Fibroblast of lung (primary cell): ENCODE measurements at places on chromosomes 1 and 21.

GRCh38 chr1:228066416-228066815 is 16.1 kb upstream of the ARF1 start:
- H3K4me1 ChIP-seq: no peaks in the 10 kb centered on the region
- no peak overlapping the region for H3K27ac ChIP-seq
- H3K27me3 ChIP-seq: peaks cover 10% of the 10 kb centered on the region
- H3K36me3 ChIP-seq: no peaks in the 10 kb centered on the region
- no peak for DNase-seq

DNA sequence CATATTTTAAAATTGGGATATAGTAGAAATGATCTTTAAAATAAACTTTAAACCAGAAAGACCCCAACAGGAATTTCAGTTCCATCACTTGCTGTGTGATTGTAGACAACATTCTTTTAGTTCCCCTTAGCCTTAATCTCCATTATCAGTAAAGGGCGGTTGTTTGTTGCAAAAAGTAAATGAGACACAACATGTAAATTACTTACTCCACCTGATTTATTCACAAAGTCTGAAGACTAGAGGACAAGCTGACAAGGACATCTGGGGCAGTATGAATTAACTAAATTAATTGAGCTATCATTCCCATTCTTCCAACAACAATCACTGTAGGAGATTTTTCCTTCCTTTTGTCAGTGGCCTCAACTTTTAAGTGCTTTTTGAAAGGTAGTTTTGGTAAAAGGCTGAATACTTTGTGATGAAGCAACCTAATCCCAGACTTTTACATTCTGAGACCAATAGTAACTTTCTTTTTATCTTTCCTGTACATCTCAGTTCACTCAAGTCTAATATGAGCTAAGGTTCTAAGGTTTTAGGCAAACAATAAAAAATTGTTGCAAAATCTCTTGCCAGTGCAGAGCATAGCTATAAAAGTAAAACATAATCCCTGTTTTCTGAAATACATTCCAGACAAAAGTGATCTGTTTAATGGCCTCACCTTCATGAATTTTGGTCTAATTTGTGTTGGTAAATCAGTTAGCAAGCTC is 6.2 kb downstream of the SLC19A2 start:
- no peak for DNase-seq
- no peak overlapping the region for H3K27ac ChIP-seq
- H3K4me1 ChIP-seq: no peaks in the 10 kb centered on the region
- H3K36me3 ChIP-seq: no peaks in the 10 kb centered on the region

GRCh38 chr21:19031953-19032352 is 628.4 kb upstream of the TMPRSS15 start:
- no peaks in the 10 kb centered on the region for H3K27me3 ChIP-seq
- H3K36me3 ChIP-seq: no peaks in the 10 kb centered on the region
- no peak overlapping the region for H3K4me3 ChIP-seq
- no peak for DNase-seq

GRCh38 chr1:182408435-182409075 is 8.1 kb upstream of the TEDDM1 start:
- no peaks in the 10 kb centered on the region for H3K27me3 ChIP-seq
- no peak overlapping the region for H3K27ac ChIP-seq
- DNase-seq: no peak
- H3K4me3 ChIP-seq: no peak overlapping the region
- H3K4me1 ChIP-seq: no peaks in the 10 kb centered on the region
- H3K36me3 ChIP-seq: no peaks in the 10 kb centered on the region

- no peak for DNase-seq
- H3K36me3 ChIP-seq: no peaks in the 10 kb centered on the region
- no peaks in the 10 kb centered on the region for H3K27me3 ChIP-seq
- H3K4me1 ChIP-seq: no peaks in the 10 kb centered on the region
- no peak overlapping the region for H3K27ac ChIP-seq
- H3K4me3 ChIP-seq: no peak overlapping the region
Measured at GRCh38 chr1:210769473-210769872, 364.5 kb downstream of the KCNH1 start.

DNA sequence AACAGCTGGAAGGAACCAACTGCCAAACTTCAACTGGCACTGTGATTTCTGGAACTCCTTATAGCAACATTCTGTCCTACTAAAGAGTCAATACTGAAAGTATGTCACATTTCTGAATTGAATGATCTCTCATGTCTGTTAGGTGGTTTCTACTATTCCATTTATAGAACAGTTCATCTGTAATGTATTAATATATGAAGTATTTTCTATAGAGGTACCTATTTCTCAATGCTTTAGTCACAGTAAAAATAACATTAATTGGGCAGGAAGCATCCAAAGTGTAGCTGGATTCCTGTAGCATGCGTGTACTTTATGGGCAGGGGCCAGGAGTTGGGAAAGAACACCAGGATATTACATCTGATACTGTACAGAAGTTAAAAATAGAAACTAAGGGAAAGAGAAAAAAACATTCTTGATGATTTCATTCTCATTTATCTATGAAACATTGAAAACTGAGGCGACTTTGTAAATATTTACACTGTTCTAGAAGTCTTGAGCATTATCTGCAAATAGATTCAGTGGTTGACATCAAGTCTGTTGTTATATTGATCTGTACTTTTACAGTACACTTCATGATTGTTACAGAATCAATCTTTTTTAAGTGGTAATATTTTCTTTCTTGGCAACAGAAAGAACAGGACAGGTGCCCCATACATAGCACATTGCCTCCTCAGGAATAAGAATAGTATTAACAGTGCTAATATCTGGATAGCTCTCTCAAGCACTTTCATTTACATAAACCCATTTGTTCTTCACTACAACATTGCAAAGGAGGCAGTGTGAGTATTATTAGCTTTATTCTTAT is 6.2 kb upstream of the ZNF281 start:
- no peak overlapping the region for H3K4me3 ChIP-seq
- H3K27me3 ChIP-seq: no peaks in the 10 kb centered on the region
- H3K4me1 ChIP-seq: peaks cover 7% of the 10 kb centered on the region

DNA sequence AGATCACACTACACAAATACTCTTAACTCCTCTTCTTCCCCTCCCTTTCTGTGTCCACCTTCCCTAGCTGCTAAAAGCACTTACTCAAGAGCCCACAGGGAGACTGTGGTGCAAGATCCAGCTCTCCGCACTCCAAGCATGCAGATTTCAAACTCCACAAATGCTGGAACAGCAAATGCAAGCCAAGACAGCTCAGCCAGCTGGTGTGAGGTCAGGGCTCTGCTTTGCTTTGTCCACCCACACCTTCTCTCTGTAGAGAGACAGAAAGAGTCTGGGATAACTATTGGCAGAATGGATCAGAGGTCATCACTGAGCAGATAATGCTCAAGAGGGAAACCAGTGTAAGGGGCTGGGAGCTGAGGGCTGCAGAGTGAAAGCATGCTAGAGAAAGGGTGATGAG is 45.2 kb upstream of the DPT start:
- no peaks in the 10 kb centered on the region for H3K27me3 ChIP-seq
- H3K27ac ChIP-seq: no peak overlapping the region
- H3K36me3 ChIP-seq: no peaks in the 10 kb centered on the region
- no peaks in the 10 kb centered on the region for H3K4me1 ChIP-seq
- DNase-seq: peak; percentile 64

DNA sequence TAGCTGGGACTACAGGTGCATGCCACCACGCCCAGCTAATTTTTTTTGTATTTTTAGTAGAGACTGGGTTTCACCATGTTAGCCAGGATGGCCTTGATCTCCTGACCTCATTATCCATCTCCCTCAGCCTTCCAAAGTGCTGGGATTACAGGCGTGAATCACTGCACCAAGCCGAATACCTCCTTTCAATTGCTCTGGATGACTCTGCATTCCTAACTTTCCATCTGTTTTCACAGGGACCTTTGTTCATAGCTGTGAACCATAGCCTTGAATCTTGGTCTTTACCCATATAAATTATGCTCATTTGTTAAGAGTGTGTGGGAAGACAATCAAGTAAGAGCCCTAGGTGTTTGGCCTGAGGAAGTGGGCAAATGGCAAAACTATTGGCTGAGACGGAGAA is 422.7 kb downstream of the DISC1 start:
- no peak overlapping the region for H3K27ac ChIP-seq
- H3K36me3 ChIP-seq: no peaks in the 10 kb centered on the region
- no peaks in the 10 kb centered on the region for H3K27me3 ChIP-seq
- no peaks in the 10 kb centered on the region for H3K4me1 ChIP-seq
- DNase-seq: no peak
- no peak overlapping the region for H3K4me3 ChIP-seq

DNA sequence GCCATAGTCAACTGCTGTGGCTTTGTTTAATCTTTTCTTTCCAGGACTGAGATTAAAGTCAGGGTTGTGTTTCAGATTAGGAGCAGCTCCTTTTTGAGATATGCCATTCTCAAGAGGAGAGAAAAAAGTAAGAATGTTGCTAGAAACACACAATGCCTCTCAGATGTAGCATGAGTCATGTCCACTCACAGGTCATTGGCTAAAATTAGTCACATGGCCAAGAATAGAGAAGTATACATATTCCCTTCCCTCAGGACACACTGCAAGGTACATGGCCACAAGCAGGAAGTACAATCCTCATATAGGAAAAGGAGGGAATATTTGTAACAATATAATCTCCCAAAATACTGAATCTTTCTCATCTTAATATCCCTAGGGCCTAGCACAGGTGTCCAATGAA is 141.9 kb upstream of the PTBP2 start:
- no peak overlapping the region for H3K27ac ChIP-seq
- H3K4me1 ChIP-seq: no peaks in the 10 kb centered on the region
- H3K27me3 ChIP-seq: no peaks in the 10 kb centered on the region
- DNase-seq: peak; percentile 2
- no peak overlapping the region for H3K4me3 ChIP-seq

DNA sequence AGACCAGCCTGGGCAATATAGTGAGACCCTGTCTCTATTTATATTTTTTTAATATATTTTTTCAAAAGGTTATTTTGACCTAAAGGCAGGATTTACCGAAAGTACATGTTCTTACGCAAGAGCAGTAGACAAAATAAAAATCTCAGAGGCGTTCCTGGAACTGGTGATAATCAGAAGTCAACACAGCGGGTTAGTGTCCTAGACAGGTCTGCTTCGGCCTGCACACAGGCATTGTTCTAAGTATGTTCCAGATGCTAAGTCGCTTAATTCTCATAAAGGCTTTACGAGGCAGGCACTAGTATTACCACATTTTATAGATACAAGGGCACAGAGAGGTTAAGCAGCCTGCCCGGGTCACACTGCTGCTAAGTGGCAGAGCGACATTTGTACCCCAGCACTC is 56.9 kb upstream of the SLC25A33 start:
- no peak for DNase-seq
- no peaks in the 10 kb centered on the region for H3K4me1 ChIP-seq
- no peaks in the 10 kb centered on the region for H3K36me3 ChIP-seq
- peaks cover 14% of the 10 kb centered on the region for H3K27me3 ChIP-seq

GRCh38 chr1:222461941-222462340 is 86.0 kb downstream of the HHIPL2 start:
- no peak overlapping the region for H3K27ac ChIP-seq
- peaks cover 2% of the 10 kb centered on the region for H3K4me1 ChIP-seq
- no peaks in the 10 kb centered on the region for H3K27me3 ChIP-seq
- DNase-seq: no peak
- no peak overlapping the region for H3K4me3 ChIP-seq
- H3K36me3 ChIP-seq: no peaks in the 10 kb centered on the region

DNA sequence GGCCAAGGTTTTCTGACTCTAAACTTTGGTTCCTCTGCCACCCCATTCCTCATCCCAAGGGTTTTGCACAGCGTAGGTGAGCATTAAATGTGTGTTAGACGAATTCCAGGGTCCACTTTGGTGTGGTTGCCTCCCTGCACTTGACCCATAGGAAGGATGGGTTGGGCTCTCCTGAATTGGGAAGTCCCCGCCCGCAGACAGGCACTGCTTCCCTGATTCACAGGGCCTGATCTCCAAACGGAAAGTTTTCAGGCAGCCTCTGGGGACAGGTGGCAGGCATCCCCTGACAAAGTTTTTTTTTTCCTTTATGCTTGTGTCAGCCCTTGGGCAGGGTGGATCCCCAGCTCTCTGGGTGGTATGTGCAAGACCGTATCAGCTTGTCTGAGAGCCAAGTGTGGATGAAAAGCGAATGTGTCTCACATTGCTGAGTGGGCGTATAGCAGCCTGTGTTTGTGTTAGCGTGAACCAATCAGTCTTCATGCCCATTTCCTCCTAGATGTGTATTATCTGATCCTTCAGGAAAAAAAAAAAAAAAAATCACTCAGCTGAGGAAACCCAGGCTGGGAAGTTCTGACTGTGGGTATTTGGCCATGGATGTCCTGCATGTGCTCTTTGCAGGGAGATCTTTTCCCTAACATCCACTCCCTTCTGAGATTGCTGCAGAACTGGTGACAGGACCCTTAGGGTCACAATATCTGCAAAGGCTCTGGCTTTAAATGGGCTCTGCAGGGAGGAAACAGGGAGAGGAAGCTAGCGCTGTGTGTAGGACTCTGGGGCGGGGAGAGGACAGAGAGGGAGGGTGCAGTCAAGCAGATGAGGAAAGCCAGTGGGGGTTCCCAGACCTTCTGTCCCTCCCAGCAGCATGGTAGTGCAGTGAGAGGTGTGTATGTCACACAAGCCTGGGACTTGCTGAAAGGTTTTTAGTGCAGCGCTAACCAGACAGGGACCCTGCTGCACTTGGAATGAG is 42.2 kb upstream of the TRABD2B start:
- peak; percentile 27 for DNase-seq
- H3K4me3 ChIP-seq: no peak overlapping the region
- H3K4me1 ChIP-seq: no peaks in the 10 kb centered on the region
- H3K36me3 ChIP-seq: no peaks in the 10 kb centered on the region

DNA sequence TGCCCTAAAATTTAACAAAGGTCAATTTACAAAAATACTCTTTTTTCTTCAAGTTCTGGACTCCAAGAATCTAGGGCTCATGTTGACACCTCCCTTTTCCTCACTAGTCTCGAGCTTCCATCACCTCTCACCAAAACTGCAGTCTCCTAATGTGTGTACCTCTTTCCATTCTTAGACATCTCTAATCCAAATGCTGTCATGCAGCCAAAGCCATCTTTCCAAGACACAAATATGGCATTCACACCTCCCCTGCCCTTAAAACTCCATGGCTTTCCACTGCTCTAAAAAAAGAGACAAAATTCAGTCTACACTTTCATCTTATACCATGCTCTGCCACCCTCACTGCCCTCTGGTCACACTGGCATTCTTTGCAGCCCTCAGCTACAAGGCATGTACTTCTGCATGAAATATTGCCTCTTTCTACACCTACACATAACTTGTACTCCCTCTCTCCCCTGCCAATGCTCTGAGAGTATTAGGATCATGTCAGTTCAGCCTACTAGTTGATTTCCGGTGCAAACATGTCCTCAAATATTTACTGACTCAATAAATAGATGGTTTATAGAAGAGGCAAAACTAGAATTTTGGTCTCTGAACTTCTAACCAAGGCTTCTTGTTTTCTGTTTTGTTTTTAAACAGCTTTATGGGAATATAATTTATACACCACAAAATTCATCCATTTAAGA is 26.9 kb downstream of the ADSS2 start:
- no peaks in the 10 kb centered on the region for H3K27me3 ChIP-seq
- peaks cover 7% of the 10 kb centered on the region for H3K36me3 ChIP-seq
- H3K4me1 ChIP-seq: no peaks in the 10 kb centered on the region
- no peak overlapping the region for H3K27ac ChIP-seq

- H3K4me3 ChIP-seq: no peak overlapping the region
- peak; percentile 11 for DNase-seq
- no peak overlapping the region for H3K27ac ChIP-seq
- no peaks in the 10 kb centered on the region for H3K36me3 ChIP-seq
- no peaks in the 10 kb centered on the region for H3K27me3 ChIP-seq
- no peaks in the 10 kb centered on the region for H3K4me1 ChIP-seq
Measured at GRCh38 chr1:92096317-92096716, 16.2 kb downstream of the BTBD8 start.

- DNase-seq: peak; percentile 99
- no peak overlapping the region for H3K4me3 ChIP-seq
- peaks cover 6% of the 10 kb centered on the region for H3K4me1 ChIP-seq
- H3K36me3 ChIP-seq: no peaks in the 10 kb centered on the region
- H3K27me3 ChIP-seq: no peaks in the 10 kb centered on the region
Measured at GRCh38 chr1:87956072-87956471, 627.4 kb downstream of the LMO4 start.
